ENCODE measurements at places on chromosomes 4 and X.
A peak's percentile ranks its signal among the peaks of the same experiment; 100 is the strongest.

DNA sequence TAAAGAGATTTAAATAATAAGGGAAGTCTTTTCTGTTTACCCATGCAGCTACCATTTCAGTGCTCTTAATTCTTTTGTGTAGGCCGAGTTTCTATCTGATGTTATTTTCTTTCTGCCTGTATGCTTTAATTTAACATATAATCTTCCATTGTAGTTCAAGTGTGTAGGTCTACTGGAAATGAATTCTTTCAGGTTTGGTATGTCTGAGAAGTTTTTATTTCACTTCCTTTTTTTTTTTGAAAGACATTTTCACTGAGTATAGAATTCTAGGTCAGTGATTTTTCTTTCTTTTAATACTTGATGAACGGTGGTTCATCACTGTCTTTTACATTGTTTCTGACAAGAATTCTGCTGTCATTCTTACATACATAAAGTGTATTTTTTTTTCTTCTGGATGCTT lies 42.1 kb downstream of the VAMP7 start:
- no peak for DNase-seq

DNA sequence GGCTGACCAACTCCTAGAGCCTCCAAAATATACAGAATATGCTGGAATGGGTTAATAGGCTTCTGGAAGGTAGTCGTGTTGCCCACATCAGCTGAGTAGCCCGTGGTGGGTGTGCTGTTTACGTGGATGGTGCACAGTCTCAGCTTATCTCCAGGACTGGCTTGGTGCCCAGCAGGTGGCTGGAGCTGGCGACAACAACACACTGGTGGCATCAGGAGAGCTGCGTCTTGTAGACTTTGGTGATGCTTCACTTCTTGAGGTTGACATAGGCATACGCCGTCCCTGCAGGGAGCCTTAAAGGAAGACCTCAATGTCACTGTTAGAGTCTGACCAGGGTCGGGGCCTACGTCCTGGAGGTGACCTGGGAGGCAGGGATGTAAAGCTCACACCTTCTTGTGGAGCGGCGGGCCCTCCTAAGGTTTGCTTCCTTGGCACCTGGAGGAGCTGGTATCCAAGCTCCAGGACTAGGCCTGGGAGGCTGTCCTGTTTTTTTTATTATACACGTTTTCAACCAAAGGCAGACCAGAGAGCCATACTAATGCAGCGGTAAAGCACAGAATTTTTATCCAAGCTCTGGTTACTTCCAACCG lies 26.5 kb upstream of the RBMX start:
- DNase-seq: no peak

GRCh38 chr4:60682901-60683300 lies 517.2 kb upstream of the ADGRL3 start:
- peak; percentile 36 for DNase-seq

DNA sequence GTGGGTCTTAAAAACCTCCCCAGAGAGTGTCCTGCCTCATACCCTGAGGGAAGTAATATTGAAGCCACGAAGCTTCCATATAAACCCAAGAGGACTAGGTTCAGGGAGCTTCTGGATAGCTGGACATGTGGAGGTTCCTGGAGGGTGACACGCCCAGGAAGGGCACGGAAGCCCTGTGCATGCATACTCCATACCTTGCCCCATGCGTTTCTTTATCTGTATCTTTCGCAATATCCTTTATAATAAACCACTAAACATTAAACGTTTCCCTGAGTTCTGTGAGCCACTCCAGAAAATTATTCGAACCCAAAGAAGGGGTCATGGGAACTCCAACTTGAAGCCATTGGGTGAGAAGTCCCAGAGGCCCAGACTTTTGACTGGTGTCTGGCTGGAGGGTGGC lies 45.7 kb upstream of the HPF1 start:
- no peak for DNase-seq

DNA sequence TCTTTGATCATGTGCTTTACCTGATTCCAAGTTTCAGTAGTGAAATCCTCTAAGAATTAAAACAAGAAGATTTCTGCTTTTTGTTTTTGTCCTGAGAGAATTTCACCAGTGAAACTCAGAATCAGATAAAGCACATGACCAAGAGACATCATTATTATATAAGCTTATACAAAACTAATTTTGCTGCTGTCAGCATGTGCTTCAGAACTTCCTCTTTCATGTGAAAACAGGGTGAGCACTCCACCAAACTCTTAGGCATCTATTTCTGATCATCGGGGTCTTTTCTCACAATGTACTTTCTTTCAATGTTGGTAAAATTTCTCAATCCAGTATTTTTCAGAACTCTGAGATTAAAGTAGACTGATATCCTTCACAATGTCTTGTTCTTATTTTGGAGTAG lies 152.1 kb downstream of the SLC39A8 start:
- DNase-seq: no peak

- no peak for DNase-seq
Measured at GRCh38 chrX:66024570-66024969, 15.3 kb downstream of the VSIG4 start.

DNA sequence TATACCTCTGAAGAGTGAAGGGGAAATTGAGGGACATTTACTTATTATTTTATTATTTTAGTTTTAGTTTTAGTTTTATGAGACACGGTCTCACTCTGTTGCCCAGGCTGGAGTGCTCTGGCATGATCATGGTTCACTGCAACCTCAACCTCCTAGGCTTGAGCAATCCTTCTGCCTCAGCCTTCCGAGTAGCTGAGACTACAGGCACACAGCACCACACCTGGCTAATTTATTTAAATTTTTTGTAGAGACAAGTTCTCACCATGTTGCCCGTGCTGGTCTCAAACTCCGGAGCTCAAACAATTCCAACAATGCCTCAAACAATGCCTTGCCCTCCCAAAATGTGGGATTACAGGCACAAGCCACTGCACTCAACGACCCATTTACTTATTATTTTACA lies 68.4 kb upstream of the BMP2K start:
- DNase-seq: no peak

GRCh38 chr4:74755486-74755885 lies 38.8 kb downstream of the BTC start:
- DNase-seq: no peak

DNA sequence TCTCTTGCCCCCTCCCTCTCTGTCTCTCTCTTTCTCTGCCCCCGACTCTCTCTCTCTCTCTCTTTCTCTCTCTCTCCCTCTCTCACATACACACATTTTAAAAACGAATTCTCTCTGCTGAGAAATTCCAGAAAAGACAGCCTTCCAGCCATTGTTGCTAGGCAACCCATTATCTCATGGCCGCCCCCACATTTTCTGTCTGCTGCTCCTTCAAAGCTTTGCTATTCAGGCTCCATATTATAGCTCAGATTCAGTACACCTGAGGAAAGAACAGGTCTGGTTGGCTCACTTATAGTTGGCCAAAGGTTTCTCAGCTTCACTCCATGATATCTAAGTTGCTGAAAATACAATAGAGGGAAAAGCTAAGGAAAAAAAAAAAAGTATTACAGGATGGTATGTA lies 174.4 kb upstream of the RADX start:
- no peak for DNase-seq

DNA sequence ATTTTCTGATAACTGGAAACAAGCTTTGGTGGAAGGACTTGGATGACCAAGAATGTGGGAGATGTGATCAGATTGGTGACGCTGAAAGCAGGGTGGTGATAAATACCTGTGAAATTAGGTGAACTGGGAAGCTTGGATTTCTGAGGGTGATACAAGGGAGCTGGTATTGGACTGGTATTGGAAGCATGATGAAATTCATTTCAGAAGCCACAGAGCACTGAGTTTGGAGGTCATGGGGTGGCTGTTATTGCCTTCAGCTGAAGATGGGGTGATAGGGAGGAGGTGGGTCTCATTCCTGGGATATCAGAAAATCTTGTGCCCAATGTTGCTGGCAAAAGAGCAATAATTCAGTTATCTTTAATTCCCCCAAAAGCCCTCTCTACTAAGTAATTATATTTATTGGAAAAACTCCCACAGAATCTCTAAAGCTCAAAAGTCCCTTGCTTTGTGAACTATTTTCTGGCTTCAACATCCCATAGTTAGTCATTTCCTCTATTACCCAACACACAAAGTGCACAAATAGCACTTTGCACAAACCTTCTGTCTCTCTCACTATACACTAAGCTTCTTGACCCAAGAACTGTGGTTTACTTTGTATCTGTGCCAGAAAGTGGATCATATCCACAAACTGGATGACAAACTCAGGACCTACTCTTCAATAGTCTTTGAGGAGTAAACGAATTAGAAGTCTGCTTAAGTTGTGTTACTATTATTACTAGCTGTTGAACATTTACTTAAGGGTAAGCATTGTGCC lies 23.1 kb upstream of the CAMK2D start:
- peak; percentile 90 for DNase-seq

DNA sequence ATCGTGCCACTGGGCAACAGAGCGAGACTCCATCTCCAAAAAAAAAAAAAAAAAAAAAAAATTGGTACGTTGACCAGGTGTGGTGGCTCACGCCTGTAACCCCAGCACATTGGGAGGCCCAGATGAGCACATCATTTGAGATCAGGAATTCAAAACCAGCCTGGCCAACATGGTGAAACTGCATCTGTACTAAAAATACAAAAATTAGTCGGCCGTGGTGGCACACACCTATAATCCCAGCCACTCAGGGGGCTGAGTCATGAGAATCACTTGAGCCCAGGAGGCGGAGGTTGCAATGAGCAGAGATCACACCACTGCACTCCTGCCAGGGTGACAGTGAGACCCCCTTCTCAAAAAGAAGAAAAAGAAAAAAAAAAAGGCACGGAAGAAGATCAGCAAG lies 24.5 kb downstream of the RBMX start:
- no peak for DNase-seq

DNA sequence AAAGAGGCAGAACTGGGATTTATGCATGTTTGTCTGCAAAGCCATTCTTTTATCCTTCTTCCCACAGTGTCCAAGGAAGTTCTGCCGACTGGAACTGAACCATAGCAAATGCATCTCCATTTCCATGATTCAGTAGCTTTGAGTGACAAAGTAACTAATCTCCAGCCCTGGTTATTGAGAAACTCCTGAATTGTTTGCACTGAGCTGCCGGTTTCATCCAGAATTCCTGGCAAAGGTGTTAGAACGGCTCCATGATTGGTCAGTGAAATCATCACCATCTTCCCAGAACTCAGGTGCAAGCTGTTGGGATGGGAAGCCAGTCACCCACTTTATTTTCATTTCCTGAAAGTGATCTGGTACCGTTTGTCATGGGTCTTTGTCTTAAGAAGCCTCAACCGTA lies 47.0 kb upstream of the SLC34A2 start:
- no peak for DNase-seq
